ENCODE measurements at places on chromosomes 5 and 9. TPM values are rescaled to one million over a fixed set of nuclear protein-coding genes. Genes with fewer than 3 reads are reported as not detected.

Gene ANKRD18B
- total RNA-seq, result 3.1 TPM

Gene DAB2IP
- 11.6 TPM for total RNA-seq

Gene SARDH
- total RNA-seq, result 0.07 TPM

Gene RNF183
- not detected for total RNA-seq

Gene FCN2
- total RNA-seq, result not detected

Gene HTR4
- not detected for total RNA-seq

Gene ANKH
- total RNA-seq, result 9.5 TPM

Gene ARID3C
- not detected for total RNA-seq

Gene ADGRV1
- total RNA-seq, result 2.3 TPM

Gene NR6A1
- total RNA-seq, result 1.1 TPM

DNA sequence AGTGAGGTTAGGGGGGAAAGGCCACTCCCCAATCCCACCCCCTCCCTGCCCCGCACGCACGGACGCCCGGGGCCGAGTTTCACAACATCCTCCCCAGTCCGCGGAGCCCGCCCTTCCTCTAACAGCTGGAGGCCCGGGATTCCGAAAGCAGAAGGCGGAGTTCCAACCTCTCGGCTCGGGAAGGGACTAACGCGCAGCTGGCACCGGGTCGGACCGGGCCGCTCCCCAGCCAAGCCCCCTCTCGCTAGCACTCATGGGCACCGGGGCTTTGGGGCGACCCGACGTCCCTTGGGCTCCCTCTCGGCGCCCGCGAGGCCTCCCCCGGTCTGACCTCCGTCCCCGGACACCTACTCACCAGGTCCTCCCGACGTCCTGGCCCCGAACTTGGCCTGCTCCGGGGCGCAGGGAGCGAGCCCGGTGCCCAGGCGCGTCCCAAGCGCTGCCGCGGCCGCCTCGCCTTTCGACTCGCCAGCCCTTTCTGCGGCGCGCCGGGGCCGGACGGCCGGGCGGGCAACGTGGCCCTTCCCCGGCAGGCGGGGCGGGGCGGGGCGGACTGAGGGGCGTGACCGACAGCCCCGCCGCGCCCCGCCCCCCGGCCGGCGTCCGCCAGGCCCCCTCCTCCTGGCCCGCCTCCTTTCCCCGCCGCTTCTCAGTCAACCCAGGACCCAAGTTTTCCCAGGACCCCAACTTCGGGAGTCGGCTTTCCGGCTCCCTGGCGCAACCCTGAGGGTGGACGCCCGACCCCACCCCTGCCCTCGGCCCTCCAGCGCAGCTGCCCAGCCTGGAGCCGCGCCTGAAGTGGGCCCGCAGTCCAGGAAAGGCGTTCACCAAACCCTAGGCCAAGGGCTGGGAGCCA is at the start of gene MGAT1:
TSS of gene MGAT1 (minus strand) at position 482 of the 856 bp plus-strand sequence. CDS start 9,835 bp downstream, outside the sequence.
- DNase-seq, result no peak

DNA sequence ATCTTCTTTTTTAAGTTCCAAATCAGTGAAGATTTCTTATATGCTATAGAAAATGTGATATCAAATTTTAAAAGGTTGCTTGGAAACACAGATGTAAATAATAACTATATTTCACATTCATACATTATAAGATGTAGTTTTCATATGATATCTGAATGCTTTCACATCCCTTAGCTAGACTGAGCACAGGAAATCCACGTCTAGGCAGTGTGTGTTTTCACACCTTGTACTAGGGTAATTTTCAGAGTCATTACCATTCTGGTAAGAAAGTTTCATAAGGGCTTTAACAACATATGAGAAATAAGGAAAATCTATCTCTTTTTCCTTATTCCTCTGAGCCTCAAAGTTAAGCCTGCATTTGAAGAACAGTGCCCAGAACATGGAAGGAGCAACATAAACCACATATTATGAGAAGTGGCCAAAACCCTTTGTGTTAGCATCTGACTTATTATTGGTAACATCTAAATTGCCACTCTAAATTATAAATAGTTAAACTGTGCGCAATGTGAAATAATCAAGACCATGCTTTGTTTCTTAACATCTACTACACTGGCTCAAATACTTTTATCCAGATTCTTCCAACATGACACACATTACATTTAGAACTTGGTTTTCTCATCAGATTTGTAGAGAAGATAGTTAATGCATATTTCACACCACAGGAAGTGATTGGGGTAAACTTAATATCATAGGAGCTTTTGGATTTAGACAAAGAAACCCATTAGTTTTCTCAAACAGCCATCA is 113.3 kb downstream of the PPP2R2B start:
- DNase-seq, result no peak

DNA sequence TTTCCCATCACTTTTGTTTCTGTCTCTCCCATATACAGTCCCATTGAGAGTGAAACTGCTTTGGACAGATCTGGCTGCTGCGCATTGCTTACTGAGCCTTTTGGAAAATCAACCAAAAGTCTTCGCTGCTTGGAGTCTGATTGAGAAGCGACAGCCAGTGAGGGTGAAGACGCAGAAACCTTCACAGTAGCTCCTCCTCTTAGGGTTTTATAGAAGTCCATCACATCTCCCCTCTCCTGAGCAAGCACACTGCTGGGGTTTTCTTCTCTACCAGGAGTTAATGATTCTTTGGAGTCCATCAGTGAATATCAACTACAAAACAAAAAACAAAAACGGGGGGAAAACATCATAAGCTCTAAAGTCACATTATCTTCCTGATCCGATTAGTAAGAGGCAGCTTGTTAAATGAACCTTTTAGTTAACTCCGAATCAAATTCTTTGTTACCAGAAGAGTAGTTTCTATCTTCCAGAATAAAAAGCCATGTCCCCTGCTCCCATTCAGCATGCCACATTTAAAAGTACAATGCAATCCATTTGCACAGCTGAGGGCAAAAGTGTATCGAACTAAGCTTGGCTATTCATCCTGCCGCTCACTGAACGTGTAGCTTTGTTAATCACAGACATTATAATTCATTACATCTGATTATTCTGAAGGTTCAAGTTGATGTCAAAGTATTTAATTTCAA is 2.8 kb downstream of the NR3C1 start:
- no peak for DNase-seq

DNA sequence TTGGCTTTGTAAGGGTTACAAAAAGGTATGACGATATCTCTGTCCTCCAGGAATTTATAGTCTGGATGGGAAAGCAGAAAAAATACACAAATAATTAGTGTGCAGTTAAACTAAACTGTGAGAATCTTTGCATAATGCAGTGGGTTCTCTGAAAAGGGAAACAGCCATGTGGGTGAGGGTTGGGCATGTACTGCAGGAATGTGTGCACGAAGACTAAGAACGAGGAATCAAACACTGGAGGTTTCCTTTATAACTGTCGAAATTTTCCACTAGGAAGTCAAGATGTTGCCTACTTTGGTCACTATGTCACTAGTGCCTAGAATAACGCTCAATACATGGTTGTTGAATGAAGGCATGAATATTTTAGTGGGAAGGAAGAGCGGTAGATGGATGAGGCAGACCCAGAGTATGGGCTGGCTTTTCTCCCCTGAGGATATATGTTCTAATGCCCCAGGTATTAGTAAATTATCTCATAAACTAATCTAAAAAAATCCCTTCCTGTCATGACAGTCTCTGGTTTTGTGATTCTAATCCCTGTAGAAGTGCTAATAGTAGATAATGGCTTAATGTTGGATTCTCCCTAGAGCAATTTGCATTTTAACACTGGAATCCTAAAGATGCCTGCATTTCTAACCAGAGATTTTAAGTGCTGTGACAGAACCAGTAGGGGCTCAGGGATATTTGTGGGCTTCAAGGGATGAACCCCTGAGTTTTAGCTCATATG is 227.3 kb downstream of the NMUR2 start:
- no peak for DNase-seq

DNA sequence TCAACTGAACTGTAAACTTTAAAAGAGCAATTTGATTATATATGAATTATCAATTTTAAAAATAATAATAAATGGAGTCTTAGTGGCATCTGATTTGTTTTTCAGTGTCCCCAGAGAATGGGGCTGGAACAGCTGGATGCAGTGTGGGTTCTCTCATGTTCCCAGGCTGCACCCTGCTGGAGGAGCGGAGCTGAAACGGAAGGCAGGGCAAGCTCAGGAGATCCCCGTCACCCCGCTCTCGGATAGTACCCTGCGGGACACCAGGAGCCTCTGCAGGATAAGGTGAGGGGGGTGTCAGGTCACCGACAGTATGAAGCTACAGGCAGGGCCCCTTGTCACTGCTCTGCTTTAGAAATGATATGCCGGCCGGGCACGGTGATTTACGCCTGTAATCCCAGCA is 57.3 kb downstream of the S1PR3 start:
- DNase-seq, result no peak

DNA sequence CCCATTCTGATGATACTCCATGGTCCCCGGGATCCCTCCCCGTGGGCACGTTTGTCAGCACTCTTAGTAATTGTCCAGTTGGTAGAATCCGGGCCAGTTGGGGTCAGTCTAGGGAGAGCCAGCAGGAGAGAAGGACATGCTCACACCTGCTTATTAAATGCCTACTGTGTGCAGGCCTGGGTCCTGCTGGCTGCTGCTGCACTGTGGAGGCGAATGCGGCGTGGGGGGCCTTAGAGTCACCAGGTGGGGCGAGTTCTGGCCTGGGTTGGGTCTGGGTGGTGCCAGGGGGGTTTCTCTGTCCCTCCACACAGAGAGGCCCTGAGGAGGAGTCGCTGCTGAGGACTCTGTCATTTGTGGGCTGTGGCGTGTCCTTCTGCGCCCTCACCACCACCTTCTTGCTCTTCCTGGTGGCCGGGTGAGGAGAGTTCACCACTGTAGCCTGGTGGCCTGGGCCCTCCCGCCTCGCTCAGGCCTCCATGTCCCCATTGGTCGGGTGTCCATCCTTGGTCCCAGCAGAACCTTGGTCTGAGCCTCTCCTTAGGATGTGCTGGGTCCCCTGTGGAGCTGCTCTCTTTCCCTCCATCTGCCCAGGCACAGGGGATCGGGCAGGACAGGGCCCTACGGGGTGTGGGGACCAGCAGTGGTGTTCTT is 17.3 kb downstream of the ADGRD2 start:
- DNase-seq, result no peak

- DNase-seq, result no peak
Measured at GRCh38 chr5:151497391-151498002, 50.1 kb downstream of the SLC36A1 start.

- DNase-seq, result no peak
Measured at GRCh38 chr5:6783787-6784186, 70.6 kb downstream of the TENT4A start.

GRCh38 chr5:91928754-91929521 is 545.8 kb upstream of the ARRDC3 start:
- DNase-seq, result no peak

DNA sequence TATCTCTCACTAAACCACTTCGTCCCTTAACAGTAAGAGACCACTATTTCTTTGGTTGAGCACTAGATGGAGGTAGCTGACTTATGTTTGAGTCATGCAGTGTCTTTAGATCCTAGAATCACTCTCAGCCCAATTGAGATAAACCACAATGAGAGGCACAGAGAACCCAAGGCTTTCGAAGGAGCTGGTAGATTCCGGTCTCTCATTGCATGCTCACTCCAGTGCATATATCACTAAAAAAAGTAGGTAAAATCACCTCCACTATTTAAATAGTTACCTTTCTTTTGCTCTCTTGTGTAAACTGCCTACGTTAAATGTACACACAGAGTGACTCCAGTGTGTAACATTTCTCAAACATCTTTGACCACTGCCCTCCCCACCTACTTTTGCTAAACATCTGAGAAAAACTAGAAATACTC is 27.6 kb downstream of the ACTL7A start:
- DNase-seq, result no peak

GRCh38 chr9:107425101-107426025 is 64.2 kb downstream of the KLF4 start:
- peak; percentile 43 for DNase-seq

- DNase-seq, result no peak
Measured at GRCh38 chr9:18194316-18194715, 279.6 kb upstream of the ADAMTSL1 start.

DNA sequence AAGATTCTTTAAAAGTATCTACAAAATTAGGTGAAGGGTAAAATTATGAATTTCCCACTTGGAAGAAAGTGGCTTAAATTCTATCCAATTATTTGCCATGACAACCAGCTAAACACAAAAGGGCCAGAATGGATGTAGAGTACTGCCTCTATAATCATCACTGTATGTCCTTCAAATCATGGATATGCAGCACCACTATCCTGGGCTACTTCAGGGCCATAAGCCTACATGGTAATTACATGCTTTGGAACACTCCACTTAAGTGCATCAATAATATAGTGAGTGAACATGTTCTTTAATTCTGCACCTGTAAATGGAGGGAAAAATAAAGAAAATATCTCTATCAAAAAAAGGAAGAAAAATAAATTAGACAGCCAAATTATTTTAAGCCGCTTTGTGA is 575.2 kb downstream of the ISL1 start:
- no peak for DNase-seq

GRCh38 chr5:53406630-53407316 is 73.7 kb upstream of the FST start:
- DNase-seq, result peak; percentile 76

DNA sequence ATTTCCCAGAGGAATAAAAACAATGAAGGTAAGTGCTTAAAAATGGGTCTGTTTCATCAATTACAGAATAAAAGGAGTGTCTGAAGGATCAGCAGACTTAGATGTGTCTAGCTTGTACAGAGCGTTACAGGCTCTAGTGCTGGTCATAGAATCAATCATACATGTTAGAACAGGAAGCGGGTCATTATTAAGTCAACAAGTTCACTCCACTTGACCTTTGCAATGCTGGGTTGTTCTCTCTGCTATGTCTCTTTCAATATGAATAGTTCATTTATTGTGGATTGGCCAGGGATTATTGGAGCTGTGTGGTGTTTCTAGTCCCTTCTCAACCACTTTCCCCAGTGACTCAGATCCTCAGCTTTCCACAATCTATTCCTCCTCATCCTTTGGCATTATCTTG is 20.7 kb upstream of the EGFLAM start:
- DNase-seq, result no peak

DNA sequence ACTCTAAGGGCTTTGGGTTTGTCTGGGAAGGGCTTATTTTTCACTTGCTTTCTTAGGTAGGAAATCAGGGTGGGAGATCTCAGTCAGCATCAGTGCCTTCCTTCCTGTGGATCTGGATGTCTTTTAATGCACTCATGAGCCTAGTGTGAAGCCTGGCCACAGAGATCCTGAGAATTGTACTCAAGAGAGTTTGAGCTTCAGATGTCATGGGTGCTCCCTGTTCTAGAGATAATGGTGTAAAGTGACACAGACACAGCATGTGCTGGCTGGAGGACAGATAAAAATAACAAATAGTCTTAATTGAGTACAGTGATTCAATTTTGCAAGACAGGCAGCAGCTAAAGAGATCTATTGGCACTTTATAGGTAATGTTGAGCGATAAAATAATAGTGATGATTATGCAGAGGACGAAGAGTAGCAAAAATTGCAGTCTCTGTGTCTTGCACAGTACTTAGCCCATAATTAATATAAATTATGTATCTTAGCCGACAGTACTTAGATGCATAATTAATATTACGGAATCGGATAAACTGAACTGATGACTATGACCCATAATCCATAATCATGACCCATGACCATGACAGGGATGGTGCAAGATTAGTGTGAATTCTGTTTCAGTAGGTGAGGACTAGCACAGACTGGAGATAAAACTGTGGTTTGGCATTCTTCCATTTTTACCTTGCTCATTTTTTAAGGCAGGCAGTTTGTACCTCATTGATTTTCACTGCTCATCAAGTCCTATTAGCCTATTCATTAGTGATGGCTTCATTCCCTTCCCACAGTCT is 408.7 kb upstream of the PIK3R1 start:
- DNase-seq, result no peak

GRCh38 chr5:142976861-142977260 is 206.7 kb downstream of the ARHGAP26 start:
- no peak for DNase-seq
